ENCODE measurements at places on chromosomes 5 and 9. TPM values are rescaled to one million over a fixed set of nuclear protein-coding genes. Genes with fewer than 3 reads are reported as not detected.

GRCh38 chr9:116230051-116230632 is 76.6 kb downstream of the PAPPA start:
- DNase-seq = no peak

DNA sequence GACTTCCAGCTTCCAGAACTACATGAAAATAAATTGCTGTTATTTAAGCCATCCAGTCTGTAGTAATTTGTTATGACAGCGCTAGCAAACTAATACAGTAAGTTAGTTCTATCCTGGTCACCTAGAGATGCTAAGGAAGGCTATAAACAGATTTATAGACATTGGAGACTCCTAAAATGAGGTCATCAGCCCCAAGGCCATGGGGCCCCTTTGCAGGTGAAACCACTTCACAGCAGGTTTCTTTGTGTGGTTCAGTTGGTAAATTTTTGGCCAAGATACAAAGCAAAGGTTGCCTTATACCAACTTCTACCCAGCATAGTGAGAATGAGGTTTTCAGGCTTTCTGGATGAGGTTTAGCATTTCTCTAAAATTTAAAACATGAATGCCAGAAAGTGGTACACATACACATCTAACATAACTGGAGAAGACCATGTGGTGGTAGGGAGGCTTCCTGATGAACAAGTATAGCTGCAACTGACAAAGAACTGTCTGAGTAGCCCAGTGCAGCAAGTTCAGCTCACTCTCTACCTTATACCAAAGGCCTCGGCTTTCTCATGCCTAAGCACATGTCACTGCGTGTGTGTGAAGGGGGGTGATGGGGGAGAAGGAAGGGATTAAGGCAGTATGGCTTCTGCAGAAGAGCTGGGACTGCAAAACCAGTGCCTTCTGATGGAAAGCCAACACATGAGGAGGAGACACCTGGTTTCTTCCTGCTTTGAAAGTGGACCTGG is 264.6 kb upstream of the TAS2R1 start:
- no peak for DNase-seq

GRCh38 chr9:134594078-134594941 is 47.3 kb upstream of the COL5A1 start:
- DNase-seq = no peak

DNA sequence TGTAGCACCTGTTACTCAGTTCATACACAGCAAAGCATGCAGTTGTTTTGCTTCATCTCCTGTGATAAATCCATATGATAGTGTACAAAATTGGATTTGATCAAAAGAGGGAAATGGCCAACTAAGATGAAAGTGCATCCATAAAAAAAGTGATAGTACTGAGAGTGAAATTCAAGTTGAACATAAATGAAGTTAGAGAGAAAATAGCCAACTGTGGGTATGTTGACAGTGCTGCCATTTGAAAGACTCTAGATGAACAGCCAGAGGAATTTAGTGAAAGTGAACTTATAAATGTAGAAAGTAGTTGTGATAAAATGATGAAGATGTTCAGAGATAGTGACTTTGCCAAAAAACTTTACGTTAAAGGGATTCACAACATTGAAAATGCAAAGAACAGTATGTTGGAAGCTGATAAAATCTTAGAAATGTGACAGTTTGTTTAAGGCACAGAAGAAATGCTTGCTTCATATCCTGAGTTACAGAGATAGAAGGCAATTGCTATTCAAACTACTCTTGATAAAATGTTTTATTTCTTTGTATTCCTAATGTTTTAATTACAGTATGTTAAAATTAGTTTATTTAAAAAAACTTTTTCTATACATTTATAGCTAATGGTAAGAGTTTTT is 119.7 kb downstream of the DMXL1 start:
- no peak for DNase-seq

GRCh38 chr9:112493393-112494137 is 6.9 kb downstream of the KIAA1958 start:
- no peak for DNase-seq

- DNase-seq = peak; percentile 52
Observed at GRCh38 chr5:126624534-126624933, 23.8 kb downstream of the PHAX start.

DNA sequence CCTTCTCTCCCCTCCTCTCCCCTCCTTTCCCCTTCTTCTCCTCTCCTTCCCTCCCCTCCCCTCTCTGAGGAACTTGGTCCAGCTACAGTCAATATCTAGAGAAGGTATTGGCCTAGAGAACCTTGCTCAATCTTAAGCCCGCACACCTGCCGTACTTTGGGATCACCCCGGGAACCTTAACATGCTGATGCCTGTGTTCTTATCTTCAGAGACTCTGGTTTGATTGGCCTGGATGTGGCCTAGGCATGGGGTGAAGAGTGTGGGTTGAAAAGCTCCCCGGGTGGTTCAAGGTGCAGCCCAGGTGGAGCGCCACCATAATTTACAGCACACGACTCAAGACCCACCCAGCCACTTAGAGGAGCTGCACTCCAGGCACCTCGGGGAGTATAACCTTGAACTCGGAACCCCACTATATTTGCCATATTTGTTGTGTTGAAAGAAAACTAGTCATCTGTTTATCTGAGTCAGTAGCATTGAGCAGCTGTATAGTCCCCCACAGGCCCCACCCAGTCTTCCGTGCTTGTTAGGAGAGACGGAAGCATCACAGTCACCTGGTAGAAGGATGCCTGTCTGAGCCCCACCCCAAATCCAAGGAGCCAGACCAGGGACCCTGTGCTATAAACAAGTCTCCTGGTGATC is 14.4 kb upstream of the PHF19 start:
- DNase-seq = peak; percentile 91

DNA sequence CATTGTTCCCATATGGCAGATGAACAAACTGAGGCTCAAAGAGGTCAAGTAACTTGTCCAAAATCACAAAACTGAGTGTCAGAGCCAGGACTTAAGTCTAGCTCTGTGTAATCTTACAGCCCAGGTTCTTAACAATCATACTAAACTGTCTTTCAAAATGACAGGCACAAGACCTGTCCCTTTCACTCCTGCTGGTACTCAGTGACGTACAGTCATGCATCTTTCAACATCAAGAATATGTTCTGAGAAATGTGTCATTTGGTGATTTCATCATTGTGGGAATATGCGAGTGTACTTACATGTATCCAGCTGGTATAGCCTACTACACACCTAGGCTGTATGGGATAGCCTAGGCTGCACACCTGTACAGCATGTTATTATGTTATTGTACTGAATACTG is 646.8 kb upstream of the WWC1 start:
- no peak for DNase-seq

The OR1J1 gene
- not detected for total RNA-seq

The SH3PXD2B gene
- total RNA-seq = 1.3 TPM

All from activated naive CD4-positive, alpha-beta T cell treated with anti-CD3 and anti-CD28 coated beads for 36 hours (primary cell).